ENCODE measurements at places on chromosomes 4 and X.

GRCh38 chr4:155891058-155891457 is 12.4 kb upstream of the TDO2 start:
- no peak for DNase-seq

DNA sequence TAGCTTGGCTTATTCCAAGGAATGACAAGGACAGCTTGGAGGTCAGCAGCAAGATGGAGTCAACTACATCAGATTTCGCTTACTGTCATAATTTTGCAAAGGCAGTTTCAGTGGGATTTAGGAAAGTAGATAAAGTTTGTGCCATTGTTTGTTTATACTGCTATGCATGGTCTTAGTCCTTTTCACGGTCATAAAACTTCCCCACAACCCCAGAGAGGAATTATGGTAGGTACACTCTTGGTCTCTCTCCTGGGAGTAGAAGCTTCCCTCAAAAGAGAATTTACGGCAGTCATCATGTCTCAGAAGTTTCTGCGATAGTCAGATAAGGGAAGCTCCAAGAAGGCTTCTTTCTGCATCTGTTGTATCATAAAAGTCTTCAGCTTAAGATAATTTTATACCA is 27.9 kb upstream of the HERC6 start:
- DNase-seq: no peak

GRCh38 chrX:35444671-35445355 is 353.3 kb upstream of the MAGEB16 start:
- no peak for DNase-seq

DNA sequence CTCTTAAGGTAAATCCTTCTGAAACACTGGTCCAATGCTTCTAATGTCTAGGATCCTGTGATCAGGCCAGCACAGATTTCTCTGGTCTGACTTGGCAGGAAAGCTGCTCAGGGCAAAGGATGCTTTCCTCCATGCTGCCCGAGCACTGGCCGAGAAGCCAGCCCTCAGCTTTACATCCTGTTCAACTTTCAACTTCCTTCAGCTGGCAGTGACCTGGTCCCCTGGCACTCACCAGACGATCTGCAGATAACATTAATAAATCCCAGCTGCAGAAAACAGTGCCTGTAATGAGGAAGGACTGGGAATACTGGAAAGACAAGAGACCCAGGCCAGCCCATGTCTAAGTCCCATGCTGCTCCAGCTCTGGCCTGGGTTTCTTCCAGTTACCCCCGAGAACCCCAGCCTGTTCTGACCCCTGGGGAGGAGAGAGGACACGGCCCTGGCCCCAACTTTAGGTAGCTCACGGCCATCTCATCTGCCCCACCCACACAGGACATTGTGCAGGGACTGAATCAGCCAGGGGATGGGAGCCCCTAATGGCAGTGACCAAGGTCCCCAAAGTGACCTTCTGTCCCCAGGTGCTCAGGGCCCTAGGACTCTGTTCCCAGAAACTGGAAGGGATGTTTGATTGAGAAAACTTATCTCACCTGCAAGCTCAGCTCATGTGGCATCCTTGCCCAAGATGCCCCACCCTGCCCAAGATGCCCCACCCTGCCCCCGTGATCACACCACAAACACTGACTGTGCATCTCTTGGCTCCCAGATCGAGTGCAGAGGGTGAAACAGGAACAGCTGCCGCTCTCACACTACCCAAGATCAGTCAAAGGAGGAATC is 28.0 kb downstream of the JAKMIP1 start:
- no peak for DNase-seq

GRCh38 chrX:15563056-15563455 is 37.7 kb downstream of the ACE2 start:
- DNase-seq: no peak

- DNase-seq: no peak
These were observed 168.5 kb downstream of the FAT4 start for GRCh38 chr4:125483278-125483677.

DNA sequence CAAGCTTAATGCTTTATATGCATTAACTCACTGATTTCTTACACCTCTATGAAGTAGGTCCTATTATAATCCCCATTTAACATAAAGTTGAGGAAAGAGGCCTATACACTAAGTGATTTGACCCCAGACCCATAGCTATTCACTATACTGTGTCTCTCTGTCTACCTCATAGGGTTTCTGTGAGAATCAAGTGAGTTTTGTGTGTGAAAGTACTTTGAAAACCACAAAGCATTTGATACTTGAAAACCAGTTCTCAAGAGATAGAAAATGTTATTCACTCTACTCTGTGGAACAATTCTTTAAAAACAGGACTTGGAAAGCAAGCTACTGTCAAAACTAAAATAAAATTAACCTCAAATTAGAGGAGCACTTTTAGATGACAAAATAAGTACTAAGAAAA is 35.0 kb downstream of the SHROOM3 start:
- DNase-seq: no peak

DNA sequence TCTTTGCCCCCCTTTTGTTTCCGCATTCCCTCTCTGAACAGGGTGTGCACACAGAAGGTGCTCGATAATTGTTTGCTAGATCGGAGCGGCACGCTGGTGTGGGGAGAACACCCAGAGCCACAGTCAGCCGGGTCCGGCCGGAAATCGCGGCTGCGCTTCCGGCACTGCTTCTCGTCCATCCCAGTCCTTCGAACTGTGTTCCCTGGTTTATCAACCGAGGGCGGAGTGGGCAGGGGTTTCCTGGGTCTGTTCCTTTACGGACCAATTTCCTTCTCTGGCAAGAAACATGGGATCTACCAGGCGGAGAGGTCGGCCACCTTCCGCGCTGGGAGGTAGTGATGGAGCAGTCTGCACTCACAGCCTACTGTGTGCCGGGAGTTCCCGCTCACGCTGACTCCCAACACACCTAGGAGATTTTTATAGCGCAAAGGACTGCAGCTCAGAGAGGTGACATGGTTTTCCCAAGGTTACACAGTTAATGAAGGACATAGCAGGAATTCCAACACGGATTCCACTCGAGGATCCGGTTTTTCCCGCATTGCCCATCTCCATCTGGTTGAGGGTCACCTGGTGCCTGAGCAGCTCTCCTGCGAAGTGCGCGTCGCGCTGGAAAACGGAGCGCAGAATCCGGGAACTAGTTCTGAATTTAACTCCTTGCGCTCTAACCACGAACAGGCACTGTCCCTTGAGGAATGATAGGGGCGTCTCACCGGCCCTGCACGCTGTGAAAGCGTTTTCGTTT is 6.8 kb downstream of the MSX1 start:
- DNase-seq: no peak

DNA sequence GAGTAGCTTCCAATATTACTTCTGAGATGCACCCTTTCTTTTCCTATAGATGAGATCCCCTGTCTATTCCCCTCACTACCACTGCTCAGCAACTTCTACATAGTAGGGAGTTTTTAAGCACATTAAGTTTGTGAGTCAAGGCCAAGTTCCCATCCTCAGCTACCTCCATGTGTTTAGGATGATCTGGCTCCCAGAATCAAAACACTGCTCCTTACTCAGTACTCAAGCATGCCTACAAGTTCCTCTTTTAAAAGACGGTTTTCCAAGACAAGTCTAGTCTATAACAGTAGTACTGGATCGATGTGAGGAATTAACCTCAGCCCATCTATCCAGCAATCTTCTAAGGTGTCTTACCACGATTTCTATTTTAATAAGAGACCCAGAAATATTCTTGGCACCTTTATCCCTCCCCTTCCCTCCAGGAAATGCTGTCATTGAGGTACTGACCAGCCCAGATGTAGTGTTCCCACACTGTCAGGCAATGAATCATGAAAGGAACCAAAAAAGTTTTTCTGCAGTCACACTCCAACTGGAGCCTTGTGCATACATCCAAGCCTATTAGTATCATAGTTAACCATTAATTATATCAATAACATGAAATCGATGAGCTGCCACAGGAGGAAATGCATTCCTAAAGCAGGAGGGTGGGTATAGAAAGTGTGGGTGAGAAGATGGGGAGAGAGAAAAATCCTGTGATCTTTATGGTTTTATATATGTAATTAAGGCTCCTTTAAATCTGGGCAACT is 29.6 kb downstream of the AREG start:
- DNase-seq: no peak

- no peak for DNase-seq
These were observed 811 bp downstream of the FLNA start for GRCh38 chrX:154373340-154374306.

DNA sequence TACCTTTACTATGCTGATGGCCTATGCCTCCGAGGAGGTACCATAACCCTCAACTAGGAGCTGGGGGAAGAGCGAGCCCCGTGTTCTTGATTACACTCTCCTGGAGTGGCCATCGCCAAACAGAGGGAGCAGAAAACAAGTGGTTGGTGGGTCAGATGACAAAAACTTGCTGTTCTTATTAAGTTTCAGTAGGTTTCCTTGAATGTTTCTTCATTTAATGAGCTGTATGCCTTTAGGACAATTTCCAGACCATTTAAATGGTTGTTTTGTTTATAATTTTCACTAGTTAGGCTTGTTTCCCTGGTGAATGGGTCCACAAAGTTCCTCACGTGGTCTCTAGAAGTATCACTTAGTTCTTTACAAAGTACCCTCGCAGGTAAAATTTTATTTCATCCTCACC is 4.7 kb downstream of the PYURF start:
- DNase-seq: no peak

GRCh38 chr4:80926891-80927290 is 103.6 kb upstream of the BMP3 start:
- no peak for DNase-seq

DNA sequence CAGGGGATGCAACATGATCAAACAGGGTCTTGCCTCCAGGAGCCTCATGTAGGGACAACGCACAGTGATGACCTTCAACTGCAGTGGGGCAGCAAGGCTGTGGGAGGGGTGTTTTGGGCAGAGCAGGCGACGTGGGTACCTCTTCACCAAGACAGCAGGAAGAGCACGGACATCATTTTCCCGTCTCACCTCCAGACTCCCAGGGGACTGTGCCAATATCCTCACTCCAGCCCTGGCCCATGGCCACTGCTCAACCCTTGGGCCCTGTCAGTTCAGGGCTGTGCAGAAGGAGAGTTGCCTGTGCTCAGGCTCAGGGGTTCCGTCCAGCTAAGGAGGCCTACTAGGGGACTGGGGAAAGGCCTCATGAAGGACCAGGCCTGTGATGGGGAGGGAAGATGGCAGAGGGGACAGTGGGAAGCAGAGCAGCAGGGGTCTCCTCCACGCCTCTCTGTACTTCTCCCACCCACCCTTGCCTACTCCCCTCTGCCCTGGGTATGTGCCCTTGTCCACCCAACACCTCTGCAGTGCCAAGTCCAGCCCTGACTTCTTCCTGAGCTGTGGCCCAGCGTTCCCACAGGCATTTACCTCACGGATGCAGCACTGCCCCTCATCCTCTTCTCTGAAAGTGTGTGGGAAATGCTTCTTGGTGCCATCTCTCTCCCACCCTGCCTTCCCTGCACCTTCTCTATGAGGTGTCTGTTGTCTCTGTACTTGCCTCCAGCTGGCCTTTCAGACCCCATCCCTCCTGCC is 1.4 kb downstream of the IL9R start:
- no peak for DNase-seq

GRCh38 chr4:91830681-91831395 is 472.9 kb upstream of the GRID2 start:
- DNase-seq: no peak

GRCh38 chr4:153963216-153963615 is 174.3 kb upstream of the SFRP2 start:
- peak; percentile 11 for DNase-seq

GRCh38 chr4:71130827-71131603 is 137.6 kb downstream of the DCK start:
- no peak for DNase-seq

GRCh38 chr4:70623323-70623722 is 5.2 kb upstream of the ENAM start:
- no peak for DNase-seq

GRCh38 chr4:125421547-125421946 is 106.8 kb downstream of the FAT4 start:
- no peak for DNase-seq

GRCh38 chrX:137025930-137026329 is 7.9 kb downstream of the GPR101 start:
- DNase-seq: no peak

GRCh38 chr4:146098397-146098796 is 77.1 kb upstream of the LSM6 start:
- no peak for DNase-seq
